Non-pigmented ciliary epithelial cell (primary cell): ENCODE measurements at places on chromosomes 2 and 18.

GRCh38 chr2:71798266-71799012 lies 345.1 kb downstream of the DYSF start:
- no peak for DNase-seq

- no peak for DNase-seq
These were observed 54.4 kb downstream of the MYO7B start for GRCh38 chr2:127589841-127590240.

- no peak for DNase-seq
These were observed 158.6 kb upstream of the RBMS1 start for GRCh38 chr2:160652236-160652635.

DNA sequence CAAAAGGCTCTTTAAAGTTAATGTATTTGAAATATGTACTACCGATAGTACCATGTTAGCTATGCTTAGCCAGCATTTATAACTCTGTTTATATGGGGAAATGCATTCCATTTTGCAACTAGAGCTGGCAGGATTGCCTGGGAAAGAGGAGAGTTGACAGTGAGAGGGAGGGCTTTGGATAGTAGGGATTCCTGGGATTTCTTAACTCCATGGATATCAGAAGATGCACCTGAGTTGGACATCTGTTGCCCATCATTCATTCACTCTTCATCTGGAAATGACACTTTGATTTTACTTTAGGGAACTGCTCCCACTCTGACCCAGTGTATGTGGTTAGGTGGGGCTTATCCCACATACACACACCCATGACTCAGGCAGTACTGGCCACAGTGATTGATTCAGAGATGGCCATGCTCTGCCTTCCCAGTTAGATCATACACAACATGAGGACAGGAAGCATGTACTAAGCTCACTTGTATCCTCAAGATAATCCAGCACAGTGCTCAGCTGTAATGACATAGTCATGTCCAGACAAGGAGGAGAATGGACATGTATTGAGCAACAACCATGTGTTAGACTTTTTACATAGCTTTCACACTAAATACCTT lies 248.8 kb downstream of the MREG start:
- no peak for DNase-seq

- DNase-seq, result no peak
These were observed 78.3 kb downstream of the TAF4B start for GRCh38 chr18:26304511-26304910.

DNA sequence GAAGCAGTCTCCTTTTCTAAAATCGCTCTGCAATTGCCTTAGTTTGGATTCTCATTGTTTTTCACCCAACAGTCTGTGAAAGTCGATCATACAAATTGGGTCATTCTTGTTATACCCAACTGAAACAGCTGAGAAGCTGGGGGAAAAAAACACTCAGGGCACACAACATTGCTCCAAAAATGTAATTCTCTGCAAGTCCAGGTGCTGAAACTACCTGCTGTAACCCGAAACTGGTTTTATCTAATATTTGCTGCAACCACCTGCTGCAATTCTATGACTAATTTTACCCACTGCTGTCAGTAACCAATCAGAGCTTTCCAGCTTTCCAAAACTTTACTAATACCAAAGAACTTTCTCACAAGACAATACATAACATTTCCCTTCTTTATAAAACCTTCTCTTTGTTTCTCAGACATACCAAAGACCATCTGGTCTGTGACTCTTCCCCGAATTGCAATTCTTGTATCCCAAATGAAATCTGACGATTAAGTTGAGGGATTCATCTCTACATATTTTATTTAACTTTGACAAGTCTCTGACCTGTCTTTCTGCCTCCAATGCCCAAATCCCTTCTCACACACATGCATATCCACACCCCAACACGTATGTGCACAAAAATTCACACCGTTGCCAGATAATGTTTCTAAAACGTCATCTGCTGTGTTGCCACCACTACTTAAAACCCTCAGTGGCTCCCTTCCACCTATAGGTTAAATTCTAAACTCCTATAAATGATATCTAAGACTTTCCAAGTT lies 198.3 kb downstream of the PIEZO2 start:
- DNase-seq, result no peak

DNA sequence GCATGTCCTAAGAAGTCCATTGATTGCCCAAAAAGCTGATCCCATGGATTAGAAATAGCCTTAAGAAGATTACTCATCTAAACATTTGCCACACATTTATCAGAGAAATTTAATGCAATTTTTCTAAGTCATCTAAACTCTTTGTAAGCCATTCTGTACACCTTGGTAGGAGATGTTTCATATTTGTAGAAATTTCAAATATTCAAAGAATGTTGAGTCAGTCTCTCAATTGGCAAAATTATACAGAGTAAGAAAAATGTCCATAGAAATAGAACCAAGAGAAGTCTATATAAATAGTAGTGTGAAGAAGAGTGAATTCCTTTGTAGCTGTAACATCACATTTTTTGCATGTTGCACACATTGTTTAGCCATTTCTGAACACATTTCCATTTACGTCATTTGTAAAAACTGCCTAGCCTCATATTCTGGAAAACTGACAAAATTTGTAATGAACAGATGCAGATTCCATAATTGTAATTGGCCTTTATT lies 128.6 kb downstream of the MSTN start:
- DNase-seq, result peak; percentile 80

- DNase-seq, result no peak
These were observed 38.7 kb downstream of the REEP1 start for GRCh38 chr2:86298411-86299390.

DNA sequence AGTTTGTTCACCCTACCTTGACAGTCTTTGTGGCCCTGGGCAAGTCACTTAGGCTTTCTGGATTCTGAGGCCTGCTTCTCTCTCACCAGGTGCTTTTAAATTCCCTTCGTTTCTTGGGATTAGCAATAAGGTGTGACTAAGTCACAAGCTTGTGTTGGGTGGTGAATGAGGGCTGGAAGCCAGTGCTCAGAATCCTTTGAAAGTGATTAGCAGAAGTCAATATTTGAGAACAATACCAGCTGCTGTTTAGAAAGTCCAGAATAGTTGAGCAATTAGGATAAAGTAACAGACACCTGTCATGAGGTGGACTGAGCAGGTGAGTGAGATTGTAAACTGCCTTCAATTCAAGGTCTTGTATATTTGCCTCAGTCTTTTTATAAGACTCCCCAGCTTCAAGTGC lies 19.3 kb upstream of the MGAT5 start:
- DNase-seq, result no peak

DNA sequence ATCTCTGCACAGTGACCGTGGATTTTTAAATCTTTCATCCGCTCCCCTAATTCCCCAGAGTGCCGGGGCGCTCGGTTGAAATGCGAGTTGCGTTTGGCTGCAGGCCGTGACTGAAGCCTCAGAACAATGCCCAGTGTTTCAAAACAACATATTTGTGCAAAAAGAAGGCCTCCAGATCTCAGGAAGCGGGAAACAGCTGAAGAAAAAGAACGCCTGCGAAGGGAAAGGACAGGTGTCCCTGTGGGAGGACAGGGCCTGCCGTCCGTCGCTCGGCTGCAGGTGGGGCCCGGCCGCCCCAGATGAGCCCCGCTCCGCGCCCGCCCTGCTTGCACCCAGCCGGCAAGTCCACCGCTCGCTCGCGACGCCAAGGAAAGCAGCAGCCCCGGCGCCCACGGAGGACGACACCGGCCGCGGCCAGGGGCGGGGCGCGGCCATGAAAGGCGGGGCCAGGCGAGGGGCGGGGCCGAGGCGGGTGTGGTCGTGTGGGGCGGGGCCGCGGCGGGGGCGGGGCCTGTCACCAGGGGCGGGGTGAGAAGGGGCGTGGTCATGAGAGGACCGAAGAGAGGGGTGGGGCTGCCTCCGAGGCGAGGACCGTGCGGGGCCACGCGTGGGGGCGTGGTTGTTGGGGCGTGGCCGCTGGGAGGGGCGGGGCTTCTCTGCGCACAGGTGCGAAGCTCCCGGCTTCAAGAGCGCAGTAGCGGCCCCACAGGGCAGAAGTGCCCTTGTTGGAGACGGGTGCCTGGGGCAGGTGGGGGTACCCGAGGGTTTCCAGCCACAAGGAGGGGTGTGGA lies 17.6 kb upstream of the BOK start:
- DNase-seq, result no peak

GRCh38 chr2:190807886-190808285 lies 72.7 kb upstream of the GLS start:
- DNase-seq, result no peak

DNA sequence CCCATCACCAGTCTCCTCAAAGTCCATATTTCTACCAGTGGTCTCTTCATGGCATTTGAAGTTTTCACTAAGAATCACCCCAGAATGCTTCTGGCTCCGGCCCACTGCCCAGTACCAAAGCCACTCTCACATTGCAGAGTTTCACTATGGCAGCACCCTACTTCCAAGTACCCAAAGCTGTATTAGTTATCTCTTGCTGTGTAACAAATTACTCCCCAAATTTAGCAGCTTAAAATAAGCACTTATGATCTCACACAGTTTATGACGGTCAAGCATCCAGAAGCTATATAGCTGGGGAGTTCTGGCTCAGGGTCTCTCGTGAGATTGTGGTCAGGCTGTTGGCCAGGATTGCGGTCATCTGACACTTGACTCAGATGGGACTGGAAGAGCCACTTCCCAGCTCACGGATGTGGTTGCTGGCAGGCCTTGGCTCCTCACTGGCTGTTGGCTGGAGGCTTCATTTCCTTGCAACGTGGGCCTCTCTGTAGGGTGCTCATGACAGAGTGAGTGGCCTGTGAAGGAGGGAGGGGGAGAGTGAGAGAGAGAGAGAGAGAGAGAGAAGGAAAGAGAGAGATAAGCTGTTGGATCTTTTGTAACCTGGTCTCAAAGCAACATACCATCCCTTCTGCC lies 189.5 kb downstream of the CTIF start:
- DNase-seq, result peak; percentile 95

DNA sequence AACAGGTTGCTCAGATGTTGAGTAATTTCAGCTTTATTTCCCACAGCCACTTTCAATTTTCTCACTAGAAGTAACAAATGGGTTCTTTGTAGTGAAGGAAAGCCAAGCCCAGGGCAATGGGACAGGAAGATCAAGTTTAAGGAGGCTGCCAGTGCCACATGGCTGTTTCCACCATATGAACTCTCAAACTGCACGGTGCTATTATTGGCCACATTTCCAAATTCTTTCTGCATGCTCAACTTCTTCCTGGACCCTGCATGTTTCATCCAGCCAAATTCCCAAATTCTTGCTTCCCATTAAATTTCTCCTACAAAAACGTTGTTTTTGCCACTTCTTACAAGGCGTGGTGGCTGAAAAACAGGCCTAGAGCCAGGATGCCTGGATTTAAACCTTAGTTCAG lies 193.3 kb upstream of the SPHKAP start:
- no peak for DNase-seq

- DNase-seq, result no peak
These were observed 65.5 kb downstream of the CCBE1 start for GRCh38 chr18:59631583-59632181.

GRCh38 chr18:27467073-27467472 lies 282.0 kb upstream of the CHST9 start:
- no peak for DNase-seq

DNA sequence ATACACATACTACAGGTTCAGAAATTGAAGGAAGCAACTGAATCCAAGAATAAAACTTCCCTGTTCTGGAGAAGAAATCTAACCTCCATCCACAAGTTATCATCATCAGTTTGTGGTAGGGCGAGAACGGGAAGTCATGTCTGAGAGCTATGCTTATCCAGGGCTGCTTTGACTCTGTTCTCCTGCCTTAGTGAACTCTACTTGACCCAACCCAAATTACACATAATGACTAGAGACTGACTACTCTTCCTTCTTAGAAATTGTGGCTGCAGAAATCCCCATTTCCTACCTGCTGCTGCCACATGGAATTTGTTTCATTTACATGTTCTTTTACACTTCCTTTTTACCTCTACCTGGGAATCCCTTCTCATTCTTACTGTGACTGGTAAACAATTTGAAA lies 1102.6 kb upstream of the PIK3C3 start:
- no peak for DNase-seq

- DNase-seq, result peak; percentile 13
These were observed 27.6 kb downstream of the CELF4 start for GRCh38 chr18:37537868-37538525.

DNA sequence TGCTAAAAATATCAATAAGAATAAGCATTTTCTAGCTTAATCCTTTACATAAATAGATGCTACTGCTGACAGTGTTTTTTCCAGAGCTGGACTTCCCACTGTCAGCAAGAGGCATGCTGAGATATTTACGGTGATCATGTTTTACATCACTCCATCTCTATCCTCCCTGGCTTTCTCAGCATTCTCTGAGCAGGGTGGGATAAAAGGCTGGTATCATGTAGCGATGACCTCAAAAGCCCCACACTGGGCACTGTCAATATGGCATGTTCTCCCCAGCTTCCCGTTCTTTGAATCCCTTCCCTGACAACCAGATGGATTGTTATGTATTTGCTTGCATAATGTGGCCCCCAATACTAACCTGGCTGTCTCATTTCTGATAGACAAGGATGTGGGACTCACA lies 83.2 kb upstream of the EPHA4 start:
- DNase-seq, result no peak

DNA sequence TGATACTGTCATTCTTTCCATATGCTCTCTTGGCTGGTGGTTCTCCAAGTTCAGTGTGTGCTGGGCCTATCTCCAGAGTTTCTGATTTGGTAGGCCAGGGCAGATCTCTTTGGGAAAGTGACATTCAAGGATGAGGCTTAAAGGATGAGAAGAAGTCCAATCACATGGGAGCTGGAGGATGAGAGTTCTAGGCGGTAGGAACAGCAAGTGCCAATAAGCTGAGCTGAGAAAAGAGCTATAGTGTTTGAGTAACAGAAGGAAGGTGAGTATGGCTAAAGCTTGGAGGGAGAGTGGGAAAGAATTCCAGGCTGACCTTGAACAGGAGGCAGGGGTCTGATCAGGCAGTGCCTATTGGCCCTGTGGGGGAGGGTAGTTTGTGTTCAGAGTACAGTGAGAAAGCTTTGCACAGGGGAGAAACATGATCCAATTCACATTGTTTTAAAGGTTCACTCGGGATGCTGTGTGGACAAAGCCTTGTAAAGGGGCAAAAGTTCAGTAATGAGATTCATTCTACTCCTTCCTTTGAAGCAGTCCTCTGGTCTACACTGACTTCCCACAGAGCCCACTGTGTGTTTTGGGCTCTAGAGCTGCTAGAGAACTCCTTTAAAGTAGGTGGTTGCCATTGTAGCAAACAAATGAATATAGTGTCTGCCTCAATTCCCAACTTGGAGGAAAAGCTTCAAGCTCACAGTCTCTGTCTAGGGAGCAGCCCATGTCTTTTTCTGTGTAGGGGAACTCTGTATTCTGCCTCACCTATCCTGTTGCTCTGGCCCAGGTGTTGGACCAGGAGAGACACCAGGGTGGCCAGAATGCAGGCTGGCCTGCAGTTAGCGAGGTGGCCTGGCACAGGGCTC lies 81.8 kb downstream of the FASTKD2 start:
- DNase-seq, result no peak
